ENCODE measurements at places on chromosomes 2 and 18.

GRCh38 chr18:76953583-76954233 lies 131.4 kb downstream of the ZNF236 start:
- DNase-seq = no peak

GRCh38 chr2:129903586-129904425 lies 75.7 kb upstream of the RAB6C start:
- DNase-seq = peak; percentile 34

- peak; percentile 48 for DNase-seq
Observed at GRCh38 chr2:237791977-237792727, 6.4 kb upstream of the RBM44 start.

GRCh38 chr2:54867457-54867856 lies 144.0 kb downstream of the EML6 start:
- no peak for DNase-seq

DNA sequence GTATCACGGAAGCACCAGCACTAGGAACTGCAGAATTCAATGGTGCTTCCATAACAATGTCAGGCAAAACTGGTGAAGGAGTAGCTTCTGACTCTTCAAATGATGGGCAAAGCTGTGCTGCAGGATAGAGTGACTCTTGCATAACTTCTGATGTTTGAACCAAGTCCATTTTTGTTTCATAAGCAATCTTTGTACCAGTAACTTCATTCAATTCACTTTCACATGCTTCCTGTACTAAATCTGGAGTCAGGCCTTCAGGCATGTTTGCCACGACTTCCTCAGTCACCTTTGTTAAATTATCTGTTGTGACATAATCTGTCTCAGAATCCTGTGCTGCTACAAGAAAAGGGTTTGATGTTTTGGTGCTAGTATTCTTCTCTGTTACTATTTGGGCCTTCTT lies 24.0 kb downstream of the RTN4 start:
- DNase-seq = peak; percentile 66

DNA sequence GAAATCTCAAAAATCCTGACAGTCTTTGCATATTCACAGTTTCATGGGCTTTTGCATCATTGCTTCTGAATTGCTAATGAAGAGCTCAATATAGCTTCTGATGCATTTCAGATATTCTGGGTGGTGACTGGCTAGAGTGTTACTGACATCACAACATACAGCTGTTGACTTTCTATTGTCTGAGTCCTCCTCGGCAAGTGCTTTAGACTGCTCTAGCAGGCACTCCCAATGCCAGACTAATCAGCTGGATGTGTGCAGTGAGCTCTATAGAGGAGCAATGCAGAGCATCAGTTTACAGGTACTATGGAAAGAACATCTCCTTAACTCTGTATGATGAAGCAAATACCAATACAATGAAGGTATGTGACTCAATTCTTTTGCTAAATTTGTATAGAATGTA lies 54.9 kb downstream of the R3HDM1 start:
- no peak for DNase-seq

DNA sequence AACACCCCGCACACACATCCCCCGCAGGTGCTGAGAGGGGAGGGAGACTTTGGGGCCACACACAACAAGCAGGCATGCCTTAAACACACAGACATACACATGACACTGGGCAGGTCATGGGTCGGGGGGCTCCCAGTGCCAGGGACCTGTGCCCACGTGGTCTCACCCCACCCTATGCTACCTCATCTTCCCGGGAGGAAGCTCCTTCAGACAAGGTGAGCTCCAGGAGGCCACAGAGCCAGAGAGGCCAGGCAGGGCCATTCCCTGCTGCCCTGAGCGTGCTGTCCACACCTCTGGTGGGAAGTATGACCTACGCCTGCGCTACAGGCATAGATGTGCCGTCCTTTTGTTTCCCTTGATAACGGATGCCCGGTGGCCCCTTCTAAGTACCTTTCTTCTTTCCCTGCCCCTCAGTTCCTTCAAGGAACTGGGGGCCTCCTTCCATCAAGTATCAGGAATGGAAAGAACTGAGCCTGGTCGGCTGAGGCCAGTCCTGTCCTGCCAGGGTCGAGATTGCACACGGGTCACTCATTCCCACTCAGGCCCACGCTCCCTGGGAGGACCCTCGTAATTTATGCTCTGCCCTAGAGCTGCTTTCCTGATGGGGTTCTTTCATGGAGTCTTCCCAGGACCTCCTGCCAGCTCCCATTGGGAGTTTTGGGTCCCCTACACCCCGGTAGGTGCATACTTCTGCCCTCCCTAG lies 4.7 kb downstream of the TEKT4 start:
- DNase-seq = no peak

DNA sequence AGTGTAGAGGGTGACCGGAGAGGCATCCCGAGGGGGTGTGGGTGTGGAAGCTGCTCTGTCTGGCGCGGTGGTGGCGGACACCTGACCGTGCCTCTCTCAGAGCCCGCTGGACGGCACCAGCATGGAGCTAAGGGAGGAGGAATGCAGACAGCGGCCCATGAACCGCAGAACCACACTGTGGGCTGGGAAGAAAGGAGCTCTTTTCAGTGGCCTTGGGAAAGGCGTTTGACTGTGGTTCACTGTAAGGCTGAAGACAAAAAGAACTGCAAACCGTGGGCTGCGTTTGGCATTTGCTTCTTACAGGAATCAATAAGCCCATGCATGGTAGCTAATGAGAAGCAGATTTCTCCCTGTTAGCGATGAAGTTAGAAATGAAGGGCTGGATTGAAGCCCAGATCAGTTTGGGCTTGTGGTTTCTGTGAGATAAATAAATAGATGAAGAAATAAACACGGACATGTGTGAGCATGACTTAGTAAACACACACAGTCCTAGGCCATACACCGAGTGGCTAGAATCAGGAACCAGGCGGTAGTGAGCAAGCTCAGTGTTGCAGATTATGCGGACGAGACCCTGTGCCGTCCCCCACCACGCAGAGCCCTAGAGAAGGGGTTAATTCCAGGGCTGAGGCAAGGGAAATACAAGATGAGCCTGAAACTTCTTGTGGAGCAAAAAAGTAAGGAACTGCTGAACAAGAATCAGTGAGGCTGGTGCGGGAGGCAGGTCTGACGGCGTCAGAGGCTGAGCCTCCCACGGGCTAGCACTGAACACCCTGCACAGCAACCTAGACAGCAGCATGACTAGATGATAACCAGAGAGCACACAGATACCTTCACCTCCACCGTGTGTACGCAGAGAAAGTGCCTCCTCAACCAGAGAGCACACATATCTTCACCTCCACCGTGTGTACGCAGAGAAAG lies 29.3 kb upstream of the NFATC1 start:
- DNase-seq = peak; percentile 85

- DNase-seq = no peak
Observed at GRCh38 chr18:76075777-76076176, 419.3 kb downstream of the ZNF516 start.

GRCh38 chr2:191565647-191566198 lies 112.2 kb upstream of the NABP1 start:
- DNase-seq = no peak

GRCh38 chr2:28155086-28155485 lies 237.6 kb upstream of the FOSL2 start:
- DNase-seq = no peak

DNA sequence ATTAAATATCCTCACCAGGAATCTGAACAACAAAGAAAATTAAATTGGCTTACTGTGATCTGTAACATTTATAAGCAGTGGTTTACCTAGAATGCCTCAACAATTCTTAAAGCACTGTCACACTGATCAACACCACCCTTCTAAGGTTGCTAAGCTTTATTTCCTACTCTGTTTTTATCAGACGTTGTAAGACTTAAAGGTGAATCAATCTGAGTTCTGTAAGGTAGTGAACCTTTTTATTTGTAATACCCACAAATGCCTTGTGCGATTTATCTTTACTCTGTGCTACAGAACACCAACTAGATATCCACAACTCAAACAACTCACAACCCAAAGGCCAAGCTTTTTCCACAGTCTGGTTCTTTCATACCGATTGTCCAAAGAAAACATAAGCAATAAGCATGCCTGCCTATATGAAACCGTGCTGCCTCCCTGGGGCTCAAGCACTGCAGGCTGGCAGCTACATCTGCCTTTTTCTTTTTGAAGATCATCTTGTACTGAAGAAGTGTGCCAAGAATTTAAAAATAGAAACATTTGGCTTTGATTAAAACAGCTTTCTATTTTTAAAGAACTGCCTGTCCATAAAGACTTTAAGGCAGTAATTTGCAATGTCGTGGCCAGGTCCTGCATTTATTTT lies 490.7 kb downstream of the NUP35 start:
- DNase-seq = no peak

GRCh38 chr2:72803151-72803550 lies 22.7 kb downstream of the EXOC6B start:
- DNase-seq = no peak

DNA sequence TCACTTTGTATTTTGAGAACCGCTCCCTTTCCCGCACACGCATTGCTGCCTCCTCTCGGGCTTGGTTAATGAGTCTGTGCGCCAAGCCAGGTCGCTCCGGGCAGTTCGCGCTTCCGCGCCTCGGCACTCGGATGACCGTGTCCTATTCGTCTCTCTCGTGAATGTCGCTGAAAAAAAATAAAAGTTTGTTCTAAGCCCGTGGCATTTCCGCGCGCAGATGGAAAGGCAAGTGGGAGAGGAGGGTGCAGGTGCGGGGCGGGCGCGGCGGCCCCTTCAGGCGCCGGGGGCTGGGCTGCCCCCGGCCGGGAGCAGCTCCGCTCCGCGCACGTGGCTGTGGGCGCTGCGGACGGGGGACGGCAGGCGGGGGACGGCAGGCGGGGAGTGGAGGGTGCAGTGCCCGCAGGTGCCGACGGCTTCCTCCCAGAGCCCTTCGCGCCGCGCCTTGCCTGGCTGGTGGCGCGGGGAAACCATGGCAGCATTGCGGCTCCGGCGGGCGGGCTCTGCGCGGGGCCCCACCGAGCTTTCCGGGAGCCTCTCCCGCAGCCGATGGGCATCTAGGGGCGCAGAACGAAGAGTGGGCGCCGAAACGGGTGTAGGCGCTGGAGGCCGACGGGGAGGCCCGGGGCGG lies 159.6 kb upstream of the SIX2 start:
- no peak for DNase-seq

DNA sequence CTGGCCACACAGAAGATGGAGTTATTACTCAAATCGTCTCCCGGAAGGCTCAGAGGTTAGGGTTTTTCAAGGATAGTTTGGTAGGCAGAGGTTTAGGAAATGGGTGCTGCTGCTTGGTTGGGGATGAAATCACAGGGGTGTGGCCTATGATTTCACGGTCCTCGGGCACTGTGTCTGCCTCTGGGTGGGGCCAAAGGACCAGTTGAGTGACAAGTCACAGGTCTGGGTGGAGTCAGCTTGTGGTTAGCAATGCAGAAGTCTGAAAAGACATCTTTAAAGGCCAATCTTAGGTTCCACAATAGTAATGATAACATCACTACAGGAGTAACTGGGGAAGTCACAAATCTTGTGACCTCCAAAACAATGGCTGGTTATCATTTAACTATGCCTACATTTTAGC lies 387.8 kb downstream of the ZNF521 start:
- DNase-seq = peak; percentile 38

DNA sequence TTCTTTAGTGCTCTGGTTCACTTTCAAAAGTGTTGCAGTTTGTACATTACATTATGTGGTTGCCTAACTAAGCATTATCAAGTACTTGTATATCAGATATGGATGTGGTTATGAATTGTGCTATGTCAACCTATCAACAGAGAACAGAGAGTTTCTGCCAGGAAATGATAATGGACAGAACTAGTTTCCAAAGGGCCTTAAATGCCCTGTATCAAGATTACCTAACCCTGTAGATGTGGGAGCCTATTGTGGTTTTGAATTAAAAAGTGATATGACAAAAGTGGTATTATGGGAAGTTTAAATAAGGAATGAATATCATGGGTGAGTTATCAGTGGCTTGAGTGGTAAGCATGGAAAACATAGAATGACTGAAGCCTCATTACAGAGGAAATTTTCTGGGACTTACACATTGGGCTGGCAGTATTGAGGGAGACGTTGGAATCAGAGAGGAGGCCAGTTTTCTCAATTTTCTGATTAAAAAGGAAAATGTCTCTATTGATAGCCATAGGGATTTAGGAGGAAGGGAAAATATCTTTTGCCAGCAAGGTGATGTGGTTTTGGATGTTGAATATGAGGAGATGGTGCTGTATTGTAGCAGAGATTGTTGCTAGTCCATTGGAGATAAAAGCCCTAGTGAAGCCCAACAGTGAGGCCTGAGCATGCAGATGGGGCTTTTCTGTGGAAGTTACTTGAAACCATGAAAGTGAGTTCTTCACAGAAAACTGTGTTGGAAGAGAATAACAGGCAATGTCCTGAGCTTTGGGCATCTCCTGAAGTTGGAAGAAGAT lies 140.7 kb downstream of the TTC27 start:
- DNase-seq = no peak

- no peak for DNase-seq
Observed at GRCh38 chr2:50627505-50627904, 404.4 kb downstream of the NRXN1 start.

GRCh38 chr2:19176172-19176852 lies 182.1 kb downstream of the OSR1 start:
- DNase-seq = no peak

- peak; percentile 94 for DNase-seq
Observed at GRCh38 chr18:66558773-66559172, 45.1 kb downstream of the CDH19 start.

- no peak for DNase-seq
Observed at GRCh38 chr2:76721226-76721625, 801.0 kb downstream of the LRRTM4 start.

DNA sequence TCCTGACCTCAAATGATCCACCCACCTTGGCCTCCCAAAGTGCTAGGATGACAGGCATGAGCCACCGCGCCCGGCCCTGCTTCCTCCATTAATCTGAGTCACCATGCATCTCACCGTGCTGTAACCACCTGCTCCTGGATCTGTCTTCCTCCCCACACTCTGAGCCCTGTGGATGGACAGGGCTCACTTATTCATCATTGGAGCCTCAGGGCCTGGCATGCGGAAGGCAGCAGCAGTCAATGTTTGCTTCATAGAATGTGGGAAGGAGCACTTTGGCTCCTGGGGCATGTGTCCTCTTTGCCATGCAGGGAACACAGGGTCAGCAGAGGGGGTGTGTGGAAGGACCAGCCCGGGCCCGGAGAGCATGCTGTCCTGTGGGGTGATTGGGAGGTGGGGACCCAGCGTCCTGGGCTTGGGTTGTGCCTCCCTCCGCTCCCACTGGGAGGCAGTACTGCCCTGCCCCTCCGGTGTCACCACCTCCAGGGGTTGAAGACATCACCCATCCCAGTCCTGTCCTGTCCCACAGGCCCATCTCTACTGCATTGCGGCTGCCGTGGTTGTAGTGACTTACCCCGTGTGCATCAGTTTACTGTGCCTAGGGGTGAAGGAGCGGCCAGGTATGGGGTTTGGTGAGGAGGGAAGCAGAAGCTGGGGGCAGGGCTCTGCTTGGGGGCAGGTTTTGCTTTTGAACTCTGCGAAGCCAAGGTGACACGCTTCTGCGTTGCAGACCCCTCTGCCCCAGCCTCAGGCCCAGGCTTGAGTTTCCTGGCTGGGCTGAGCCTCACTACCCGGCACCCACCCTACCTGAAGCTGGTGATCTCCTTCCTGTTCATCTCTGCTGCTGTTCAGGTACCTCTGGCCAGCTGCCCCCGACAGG lies 11.5 kb downstream of the MFSD2B start:
- DNase-seq = peak; percentile 66

- no peak for DNase-seq
Observed at GRCh38 chr2:9001778-9002177, 1.7 kb downstream of the MBOAT2 start.

- no peak for DNase-seq
Observed at GRCh38 chr2:128549646-128550260, 231.1 kb upstream of the HS6ST1 start.

GRCh38 chr18:4986066-4986465 lies 211.0 kb downstream of the AKAIN1 start:
- DNase-seq = no peak

GRCh38 chr2:71965530-71965929 lies 182.1 kb downstream of the CYP26B1 start:
- no peak for DNase-seq
